Pulmonary artery endothelial cell (primary cell): ENCODE measurements at places on chromosomes 2 and 18. TPM values are rescaled to one million over a fixed set of nuclear protein-coding genes. Genes with fewer than 3 reads are reported as not detected.

DNA sequence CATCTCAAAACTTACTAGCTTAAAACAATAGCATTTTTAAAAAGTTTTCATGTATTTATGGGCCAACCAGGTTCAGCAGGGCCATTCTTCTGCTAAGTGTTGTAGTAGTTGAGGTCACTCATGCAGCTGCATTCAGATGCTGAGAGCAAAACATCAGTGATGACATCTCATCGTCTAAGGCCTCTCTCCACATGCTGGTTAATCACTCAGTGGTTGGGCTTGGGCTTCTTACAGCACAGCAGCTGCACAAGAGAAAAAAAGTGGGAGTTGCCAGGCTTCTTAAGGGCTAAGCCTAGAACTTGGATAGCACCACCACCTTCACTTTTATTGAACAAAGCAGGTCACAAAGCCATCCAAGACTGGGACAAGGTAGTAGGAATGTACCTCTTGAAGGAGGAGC lies 190.3 kb downstream of the IRS1 start:
- DNase-seq: no peak

DNA sequence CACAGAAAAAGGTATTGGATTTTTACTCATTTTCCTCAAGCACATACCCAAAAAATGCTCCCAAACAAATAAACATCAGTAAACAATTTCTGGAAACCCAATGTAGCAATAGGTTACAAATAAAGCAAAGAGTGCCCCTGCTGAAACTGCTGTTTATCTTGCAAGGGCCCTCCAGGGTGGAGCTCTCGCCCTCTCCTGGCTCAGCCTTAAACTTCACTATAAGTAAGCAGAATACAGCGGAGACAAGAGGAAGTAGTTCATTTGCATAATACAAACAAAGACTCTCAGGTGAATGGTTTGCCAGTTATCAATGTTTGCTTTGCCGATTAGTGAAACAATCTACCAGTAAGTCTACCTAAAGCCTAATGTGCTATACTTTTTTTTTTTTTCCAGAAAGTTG lies 437.6 kb downstream of the DLGAP1 start:
- no peak for DNase-seq

Gene CDCA7
- 8.8 and 16.7 TPM in 2 replicates for total RNA-seq

DNA sequence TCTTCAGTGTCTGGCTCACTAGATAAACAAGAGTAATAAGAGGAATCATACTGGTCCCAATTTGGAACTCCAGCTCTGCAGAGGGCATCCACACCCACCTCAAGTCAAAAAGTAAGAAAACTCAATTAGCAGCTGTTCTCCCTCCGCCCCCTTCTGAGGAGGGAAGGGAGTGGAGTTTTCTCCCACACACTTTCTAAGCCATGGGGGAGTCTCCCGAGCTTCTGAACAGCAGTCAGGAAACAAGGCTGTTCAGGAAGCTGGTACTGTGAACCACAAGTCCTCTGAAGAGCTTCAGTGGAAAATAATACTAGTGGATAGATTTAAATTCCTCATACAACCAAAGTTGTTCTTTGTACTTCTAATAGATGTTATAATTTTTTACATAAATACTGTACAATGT lies 32.9 kb upstream of the SPTBN1 start:
- DNase-seq: no peak

Gene CRYGB
- total RNA-seq: not detected in 2 replicates
